Stimulated activated CD8-positive, alpha-beta memory T cell treated with anti-CD3 and anti-CD28 coated beads, Interleukin-4, amount 100 ng/mL, for 1 hour (primary cell): ENCODE measurements at places on chromosomes 12 and 14.
A peak's percentile ranks its signal among the peaks of the same experiment; 100 is the strongest.

DNA sequence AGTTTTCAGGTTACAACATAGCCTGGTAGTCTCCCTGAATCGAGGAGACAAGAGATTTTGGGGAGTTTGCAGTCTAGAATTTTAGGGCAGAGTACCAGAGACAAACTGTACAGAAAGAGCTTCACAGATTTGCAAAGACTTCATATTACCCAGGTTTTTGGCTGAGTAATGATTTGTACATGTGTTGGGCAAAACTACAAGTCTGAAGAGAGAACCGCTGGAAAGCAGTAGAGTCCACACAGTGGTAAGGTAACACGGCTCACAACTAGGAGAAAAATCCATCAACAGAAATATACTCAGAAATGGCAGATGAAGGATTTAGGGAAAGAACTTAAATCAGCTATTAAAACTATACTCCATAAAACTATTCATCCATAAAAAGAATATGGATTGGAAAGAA is 25.7 kb downstream of the FBXO33 start:
- DNase-seq, result no peak

GRCh38 chr14:103871596-103872480 is 24.5 kb upstream of the PPP1R13B start:
- peak; percentile 51 for DNase-seq

- DNase-seq, result no peak
Observed at GRCh38 chr12:66051361-66051760, 79.2 kb downstream of the LLPH start.

GRCh38 chr14:103030741-103031565 is 26.4 kb downstream of the CDC42BPB start:
- DNase-seq, result no peak

DNA sequence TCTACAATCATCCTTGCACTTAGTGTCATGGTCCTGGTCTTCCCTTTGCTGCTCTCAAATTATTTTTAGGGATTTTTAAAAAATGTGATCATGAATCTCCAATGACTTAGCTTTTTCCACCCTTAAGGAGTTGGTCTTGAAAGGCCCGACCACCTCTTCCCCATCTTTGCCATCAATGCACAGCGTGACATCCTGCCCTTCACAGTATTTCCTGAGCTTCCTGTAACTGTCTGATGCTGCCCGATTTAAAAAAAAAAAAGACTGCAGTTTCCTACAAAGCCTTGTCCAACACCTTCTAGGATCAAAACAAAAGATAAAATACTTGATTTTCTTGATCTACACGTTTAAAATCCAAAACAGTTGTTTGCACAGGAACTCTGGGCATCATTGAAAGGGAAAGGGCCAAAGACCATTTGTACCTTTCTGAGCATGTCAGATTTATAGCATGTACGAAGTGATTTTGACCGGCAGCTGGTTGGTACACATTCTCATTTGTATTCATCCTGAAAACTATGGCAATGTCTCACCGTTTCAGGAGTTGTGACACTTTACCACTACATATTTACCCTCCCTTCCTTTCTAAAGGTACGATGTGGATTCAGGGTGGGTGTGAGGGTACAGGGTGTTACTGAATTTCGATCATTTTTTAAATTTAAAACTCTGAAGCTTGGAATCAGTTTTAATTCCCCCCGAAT is 7.4 kb upstream of the ELK3 start:
- DNase-seq, result no peak

DNA sequence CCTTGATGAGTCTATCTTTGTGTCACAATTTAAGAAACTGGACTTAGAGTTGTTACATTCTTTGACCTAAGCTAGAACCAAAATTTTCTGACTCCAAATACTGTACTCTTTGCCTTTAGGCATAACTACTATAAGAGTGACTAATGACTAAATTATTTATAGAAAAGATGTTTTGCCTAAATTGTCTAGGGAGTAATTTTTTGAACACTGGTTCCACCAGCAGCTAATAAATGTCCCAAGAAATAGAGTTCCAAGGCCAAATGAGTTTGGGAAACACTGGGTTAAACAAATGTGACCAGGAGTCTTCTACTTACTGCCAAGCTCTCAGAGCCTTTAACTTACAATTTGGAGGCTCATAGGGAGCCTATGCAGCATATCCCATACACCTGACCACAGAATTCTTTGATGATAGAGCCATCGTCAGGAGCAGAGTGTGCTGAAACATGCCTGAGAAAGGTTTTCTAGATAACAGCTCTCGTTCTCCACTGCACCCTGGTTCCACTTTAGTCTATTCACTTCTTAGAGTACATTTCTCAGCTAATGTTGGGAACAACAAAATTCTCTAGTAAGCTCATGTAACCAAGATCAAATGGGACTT is 215.9 kb upstream of the HMGA2 start:
- no peak for DNase-seq

DNA sequence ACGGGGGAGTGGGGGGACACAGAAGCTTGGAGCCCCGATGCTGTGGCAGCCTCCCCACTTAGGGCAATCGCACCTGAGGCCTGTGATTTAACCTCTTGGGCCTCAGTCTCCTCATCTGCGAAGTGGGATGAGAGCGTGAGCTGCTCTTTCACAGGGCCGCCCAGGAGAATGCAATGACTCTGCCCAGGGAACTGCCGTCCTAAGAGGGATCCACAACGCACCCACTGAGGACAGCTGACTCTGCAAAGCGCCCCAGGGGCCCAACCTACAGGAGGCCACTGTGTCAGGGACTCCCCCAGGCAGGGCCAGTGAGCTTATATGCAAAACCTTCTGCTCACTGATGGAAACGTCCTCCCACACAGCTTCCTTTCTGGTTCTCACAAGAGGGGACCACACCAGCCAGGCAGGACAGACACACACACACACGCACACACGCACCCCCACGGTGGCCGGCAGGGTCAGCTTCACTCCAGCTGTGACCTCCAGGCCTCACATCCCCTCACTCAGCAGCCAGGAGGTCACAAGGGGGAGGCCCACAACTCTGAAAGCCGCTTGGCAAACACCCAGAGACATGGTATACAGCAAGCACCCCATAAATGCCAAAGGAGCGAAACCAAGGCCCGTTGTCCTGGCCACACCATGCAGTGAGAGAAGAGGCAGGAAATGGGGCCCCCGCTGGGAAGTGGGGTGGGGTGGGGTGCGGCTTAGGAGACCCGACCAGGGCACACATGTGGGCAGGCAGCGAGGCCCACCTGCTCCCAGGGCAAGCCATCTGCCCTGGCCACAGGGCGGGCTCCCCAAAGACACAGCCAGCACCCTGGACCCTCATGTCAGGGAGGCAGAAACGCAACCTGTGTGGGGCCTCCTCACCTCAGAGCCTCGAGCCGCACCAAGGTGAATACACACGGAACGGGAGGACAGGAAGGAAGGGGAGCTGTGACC is 73.3 kb downstream of the NCOR2 start:
- no peak for DNase-seq

- DNase-seq, result no peak
Observed at GRCh38 chr12:46360908-46361666, 11.5 kb downstream of the SLC38A2 start.

- no peak for DNase-seq
Observed at GRCh38 chr12:1810201-1810930, 10.0 kb upstream of the LRTM2 start.

- no peak for DNase-seq
Observed at GRCh38 chr12:96902076-96902475, 5.0 kb upstream of the NEDD1 start.

- no peak for DNase-seq
Observed at GRCh38 chr14:63200767-63201166, 3.5 kb upstream of the RHOJ start.

GRCh38 chr12:6724409-6724797 is 557 bp downstream of the COPS7A start:
- no peak for DNase-seq

- DNase-seq, result no peak
Observed at GRCh38 chr14:74568911-74569310, 43.1 kb downstream of the LTBP2 start.

- DNase-seq, result no peak
Observed at GRCh38 chr14:53570411-53571387, 385.9 kb downstream of the BMP4 start.

GRCh38 chr12:48388938-48389337 is 38.2 kb upstream of the ZNF641 start:
- no peak for DNase-seq

DNA sequence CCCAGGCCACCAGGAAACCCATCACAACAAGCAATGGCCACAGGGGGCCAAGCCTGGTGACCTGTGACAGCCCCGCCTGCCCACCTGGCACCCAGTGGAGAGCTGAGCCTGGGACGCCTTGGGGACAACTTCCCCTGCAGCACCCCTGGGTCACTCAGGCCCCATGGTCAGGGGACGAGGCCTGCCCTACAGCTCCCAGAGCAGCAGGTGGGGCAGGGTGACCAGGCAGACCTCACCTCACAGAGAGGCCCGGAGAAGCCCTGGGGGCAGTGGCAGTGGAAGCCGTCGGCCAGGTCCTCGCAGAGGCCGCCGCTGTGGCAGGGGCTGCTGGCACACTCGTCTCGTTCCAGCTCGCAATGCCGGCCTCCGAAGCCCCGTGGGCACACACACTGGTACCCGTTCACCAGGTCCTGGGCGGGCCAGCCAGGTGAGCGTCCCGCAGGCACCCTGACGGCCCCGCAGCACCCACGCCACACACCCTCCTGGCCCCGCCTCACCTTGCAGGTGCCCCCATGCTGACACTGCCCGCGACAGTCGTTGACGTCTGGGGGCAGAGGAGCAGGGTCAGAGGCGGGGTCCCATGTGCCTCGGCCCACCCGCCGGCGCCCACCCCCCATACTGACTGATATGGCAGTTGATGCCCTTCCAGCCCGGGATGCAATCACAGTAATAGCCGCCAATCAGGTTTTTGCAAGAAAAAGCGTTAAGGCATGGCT is 18.1 kb downstream of the JAG2 start:
- no peak for DNase-seq

DNA sequence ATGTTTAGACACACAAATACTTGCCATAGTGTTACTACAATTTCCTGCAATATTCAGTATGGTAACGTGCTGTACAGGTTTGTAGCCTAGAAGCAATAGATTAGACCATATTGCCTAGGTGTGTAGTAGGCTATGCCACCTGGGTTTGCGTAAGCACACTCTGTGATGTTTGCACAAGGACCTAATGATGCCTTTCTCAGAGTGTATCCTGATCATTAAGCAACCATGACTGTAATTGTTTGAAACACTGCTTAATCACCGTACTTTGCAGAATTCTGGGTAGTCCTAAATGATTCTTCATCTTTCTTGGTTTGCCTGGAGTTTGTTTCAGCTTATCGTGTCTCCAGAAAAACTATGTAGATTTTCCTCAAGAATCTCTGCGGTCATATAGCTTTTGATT is 11.2 kb upstream of the TCP11L2 start:
- no peak for DNase-seq

DNA sequence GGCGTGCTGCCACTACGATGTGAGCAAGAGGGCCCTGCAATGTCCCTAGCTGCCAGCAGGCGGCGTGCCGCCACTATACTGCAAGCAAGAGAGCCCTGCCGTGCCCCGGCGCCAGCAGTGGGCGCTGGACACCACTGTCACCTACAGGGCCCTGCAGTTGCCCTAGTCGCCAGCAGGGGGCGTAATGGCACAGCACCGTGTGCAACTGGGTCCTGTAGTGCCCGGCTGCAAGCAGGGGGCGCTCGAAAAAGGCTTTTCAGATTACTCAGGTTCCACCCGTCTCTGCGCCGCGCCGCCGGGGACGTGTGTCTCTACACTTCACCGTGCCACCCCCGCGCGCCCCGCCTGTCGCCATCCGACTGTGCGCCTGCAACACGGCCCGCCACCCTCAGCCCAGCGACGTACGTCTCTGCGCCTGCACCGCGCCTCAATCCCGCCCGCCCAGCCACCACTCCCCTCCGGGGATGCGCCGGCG is 1356.9 kb downstream of the TMEM121 start:
- no peak for DNase-seq

GRCh38 chr12:129520739-129521138 is 383.1 kb downstream of the TMEM132D start:
- DNase-seq, result no peak
